Esophagus squamous epithelium (tissue), 5 donors: ENCODE measurements at places on chromosomes 2 and 18. TPM values are rescaled to one million over a fixed set of nuclear protein-coding genes. Genes with fewer than 3 reads are reported as not detected.
A peak's percentile ranks its signal among the peaks of the same experiment; 100 is the strongest.

DNA sequence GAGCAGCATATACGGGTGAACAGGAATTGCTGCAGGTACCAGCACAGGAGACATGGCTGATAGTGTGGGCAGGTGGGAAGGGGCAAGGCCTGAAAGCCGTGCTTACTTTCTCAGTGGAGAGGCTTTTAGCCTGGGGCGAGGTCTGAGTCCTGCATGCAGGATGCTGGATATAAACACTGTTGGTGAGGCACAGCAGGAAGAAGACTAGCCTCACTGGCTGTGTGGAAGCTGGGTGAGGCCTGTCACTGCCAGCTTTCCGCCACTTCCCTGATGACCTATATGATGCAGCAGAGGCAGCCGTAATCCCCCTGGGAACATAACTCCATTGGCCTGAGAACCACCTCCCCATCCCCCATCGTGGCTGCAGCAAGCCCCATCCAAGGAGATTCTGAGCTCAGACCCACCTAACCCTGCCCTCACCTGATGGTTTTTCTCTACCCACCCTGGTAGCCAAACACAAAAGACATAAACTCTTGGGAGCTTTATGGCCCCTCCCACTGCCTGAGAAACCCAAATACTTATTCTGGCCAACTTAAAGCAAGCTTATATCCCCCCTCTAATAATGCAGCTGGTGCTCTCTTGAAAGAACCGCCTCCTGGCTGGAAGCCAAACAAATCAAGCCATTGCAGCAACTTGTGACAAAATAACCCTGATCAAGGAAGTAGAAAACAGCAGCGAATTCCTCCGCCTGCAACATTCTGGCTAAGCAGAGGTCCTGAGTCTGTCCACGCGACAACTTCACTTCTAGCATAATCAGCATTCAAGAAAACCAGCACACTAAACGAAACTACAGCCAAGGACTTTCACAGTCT lies 54.6 kb upstream of the DSC1 start:
- no peaks in the 10 kb centered on the region for H3K27me3 ChIP-seq
- peak overlapping the region; percentile 40 for H3K27ac ChIP-seq
- no peak for DNase-seq
- no peaks in the 10 kb centered on the region for H3K4me1 ChIP-seq

DNA sequence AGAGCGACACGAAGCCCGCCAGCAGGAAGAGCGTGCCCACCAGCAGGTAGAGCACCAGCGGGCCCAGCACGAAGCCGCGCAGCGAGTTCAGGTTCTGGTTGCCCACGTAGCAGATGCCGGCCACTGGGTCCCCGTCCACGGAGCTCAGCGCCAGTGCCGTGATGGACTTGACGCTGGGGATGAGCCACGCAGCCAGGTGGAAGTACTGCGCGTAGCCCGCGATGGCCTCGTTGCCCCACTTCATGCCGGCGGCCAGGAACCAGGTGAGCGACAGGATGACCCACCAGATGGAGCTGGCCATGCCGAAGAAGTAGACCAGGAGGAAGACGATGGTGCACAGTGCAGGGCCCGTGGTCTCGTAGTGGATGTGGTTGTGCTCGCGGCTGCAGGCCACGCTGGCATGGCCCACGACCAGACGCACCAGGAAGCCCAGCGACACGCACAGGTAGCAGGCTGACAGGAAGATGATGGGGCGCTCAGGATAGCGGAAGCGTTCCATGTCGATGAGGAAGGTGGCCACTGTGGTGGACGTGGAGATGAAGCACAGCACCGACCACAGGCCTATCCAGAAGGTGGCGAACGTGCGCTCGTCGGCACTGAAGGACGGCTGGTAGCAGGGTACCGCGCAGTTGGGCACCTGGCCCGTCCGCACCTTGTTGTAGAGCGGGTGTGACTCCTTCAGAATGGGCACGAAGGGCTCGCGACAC lies 2.1 kb downstream of the FZD5 start:
- peaks cover 9% of the 10 kb centered on the region for H3K4me1 ChIP-seq
- H3K27me3 ChIP-seq, result no peaks in the 10 kb centered on the region
- H3K27ac ChIP-seq, result no peak overlapping the region
- no peak for DNase-seq

GRCh38 chr2:109736177-109736827 lies 57.8 kb upstream of the RGPD5 start:
- no peaks in the 10 kb centered on the region for H3K36me3 ChIP-seq
- H3K4me3 ChIP-seq, result no peak overlapping the region
- H3K27me3 ChIP-seq, result no peaks in the 10 kb centered on the region
- DNase-seq, result no peak

GRCh38 chr2:72940786-72941185 lies 23.5 kb downstream of the EMX1 start:
- no peak overlapping the region for H3K27ac ChIP-seq
- DNase-seq, result no peak
- no peaks in the 10 kb centered on the region for H3K36me3 ChIP-seq
- H3K27me3 ChIP-seq, result no peaks in the 10 kb centered on the region

GRCh38 chr18:56188529-56189275 lies 449.7 kb downstream of the TXNL1 start:
- H3K27me3 ChIP-seq, result no peaks in the 10 kb centered on the region
- no peak for DNase-seq
- H3K4me3 ChIP-seq, result no peak overlapping the region
- H3K36me3 ChIP-seq, result no peaks in the 10 kb centered on the region
- no peaks in the 10 kb centered on the region for H3K4me1 ChIP-seq

DNA sequence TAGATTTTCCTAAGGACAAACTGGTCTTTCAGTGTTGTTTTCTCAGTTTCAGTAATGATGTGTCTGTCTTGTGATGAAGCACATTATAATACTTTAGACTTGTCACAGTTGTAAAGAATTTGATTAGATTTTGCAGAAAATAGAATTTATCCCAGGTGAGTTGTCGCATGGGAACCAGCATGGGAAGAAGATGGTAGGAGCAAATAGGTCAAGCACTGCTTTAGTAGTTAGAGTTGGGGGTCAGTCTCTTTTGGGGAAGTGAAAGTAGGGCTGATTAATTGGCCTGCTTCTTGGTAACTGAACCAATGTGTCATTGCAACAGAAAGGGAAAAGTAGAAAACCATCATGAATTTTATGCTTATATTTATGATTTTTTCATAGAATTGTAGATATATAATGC lies 153.2 kb upstream of the MYO3B start:
- H3K36me3 ChIP-seq, result peaks cover 26% of the 10 kb centered on the region
- H3K27me3 ChIP-seq, result no peaks in the 10 kb centered on the region
- no peak overlapping the region for H3K27ac ChIP-seq
- H3K4me3 ChIP-seq, result no peak overlapping the region
- DNase-seq, result no peak

GRCh38 chr2:201992960-201993359 lies 40.7 kb upstream of the FZD7 start:
- no peak overlapping the region for H3K4me3 ChIP-seq
- H3K27ac ChIP-seq, result no peak overlapping the region
- no peaks in the 10 kb centered on the region for H3K27me3 ChIP-seq
- H3K36me3 ChIP-seq, result no peaks in the 10 kb centered on the region
- DNase-seq, result no peak

DNA sequence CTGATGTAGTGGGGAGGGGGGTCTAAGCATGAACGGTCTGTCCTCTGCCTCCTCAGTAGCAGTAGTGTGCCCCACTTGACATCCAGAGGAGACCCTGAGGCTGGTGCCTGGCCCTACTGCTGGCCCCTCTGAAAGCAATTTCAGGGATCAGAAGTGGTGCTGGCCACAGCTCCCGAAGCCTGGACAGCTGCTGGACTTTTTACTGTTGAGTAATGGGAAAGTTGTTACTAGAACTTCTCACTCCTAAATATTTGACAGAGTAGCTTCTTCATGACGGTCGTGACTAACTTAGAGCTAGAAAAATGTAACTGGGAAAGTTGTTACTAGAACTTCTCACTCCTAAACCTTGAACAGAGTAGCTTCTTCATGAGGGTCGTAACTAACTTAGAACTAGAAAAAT lies 23.3 kb downstream of the CTDP1 start:
- no peaks in the 10 kb centered on the region for H3K27me3 ChIP-seq
- no peak for DNase-seq
- no peak overlapping the region for H3K27ac ChIP-seq
- H3K36me3 ChIP-seq, result peaks cover 20% of the 10 kb centered on the region

DNA sequence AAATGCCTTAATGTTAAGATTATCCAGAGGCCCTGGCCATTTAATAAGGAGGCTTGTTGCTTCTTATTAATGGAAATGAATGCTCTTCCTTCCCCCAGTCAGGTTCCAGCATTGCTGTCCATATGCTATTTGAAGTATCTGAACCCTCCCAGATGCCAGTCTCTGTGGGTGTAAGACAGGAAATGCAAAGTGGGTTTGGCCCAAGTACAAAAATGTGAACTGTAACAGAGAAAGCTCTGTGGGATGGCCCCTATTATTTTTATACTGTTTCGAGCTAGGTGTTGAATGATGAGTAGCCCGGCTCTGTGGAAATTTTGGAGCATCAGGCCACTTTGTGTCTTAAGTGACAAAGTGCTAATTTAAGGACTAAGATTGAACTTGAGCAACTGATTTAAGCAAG lies 141.0 kb downstream of the UXS1 start:
- H3K4me3 ChIP-seq, result no peak overlapping the region
- DNase-seq, result no peak
- no peaks in the 10 kb centered on the region for H3K36me3 ChIP-seq
- no peaks in the 10 kb centered on the region for H3K27me3 ChIP-seq

DNA sequence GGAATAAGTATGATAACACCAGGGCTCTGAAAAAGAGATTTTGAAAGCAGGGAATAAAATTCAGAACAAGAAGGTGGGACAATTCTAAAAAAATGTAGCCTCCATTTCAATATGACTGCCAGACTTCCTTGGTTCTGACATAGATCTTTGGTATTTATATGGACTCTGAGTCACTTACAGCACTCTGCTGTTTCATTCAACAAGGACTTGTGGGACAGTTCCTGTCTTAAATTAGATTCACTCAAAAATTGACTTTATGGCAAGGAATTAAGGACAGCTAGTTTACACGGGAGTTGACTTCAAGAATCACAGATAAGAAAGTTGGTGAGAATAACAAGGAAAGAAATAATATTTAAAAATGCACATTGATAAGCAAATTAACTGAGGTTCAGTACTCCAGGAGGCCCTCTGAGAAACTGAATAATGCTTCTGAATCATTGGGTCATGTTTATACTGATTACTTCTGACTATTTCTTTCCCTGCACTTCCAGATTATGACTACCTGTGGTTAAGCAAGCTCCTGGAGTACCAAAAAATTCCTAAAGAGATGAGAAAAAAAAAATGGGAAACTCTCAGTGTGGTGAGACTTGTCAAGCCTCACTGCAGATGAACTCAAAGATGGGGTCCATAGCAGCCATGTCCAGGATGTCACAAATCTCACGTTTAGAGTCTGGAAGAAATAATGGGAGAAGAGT lies 828.3 kb upstream of the PIK3C3 start:
- no peak for DNase-seq
- no peaks in the 10 kb centered on the region for H3K27me3 ChIP-seq
- no peaks in the 10 kb centered on the region for H3K4me1 ChIP-seq
- H3K27ac ChIP-seq, result no peak overlapping the region

GRCh38 chr2:120596990-120597594 lies 138.6 kb upstream of the GLI2 start:
- H3K36me3 ChIP-seq, result no peaks in the 10 kb centered on the region
- no peak for DNase-seq
- peaks cover 41% of the 10 kb centered on the region for H3K4me1 ChIP-seq
- no peaks in the 10 kb centered on the region for H3K27me3 ChIP-seq
- H3K4me3 ChIP-seq, result no peak overlapping the region
- H3K27ac ChIP-seq, result peak overlapping the region; percentile 25

GRCh38 chr18:33959609-33960008 lies 265.1 kb downstream of the NOL4 start:
- H3K27ac ChIP-seq, result no peak overlapping the region
- H3K4me1 ChIP-seq, result no peaks in the 10 kb centered on the region
- H3K27me3 ChIP-seq, result no peaks in the 10 kb centered on the region

DNA sequence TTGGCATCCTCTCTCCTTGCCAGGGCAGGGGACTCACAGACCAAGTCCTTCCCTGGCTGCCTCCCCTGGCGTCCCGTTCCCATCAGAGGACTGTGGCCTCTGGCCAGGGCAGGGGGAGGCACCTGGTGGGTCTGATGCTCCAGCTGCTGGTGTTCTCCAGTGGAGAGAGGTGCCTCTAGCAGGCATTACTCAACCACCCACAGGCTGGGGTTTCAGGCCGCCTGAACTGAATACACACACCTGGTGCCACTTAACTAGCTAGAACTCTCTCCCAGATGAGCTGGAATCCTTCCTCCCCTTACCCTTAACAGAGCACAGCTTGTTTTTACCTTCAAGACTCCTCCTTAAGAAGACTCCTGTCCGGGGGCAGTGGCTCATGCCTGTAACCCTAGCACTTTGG lies 37.7 kb upstream of the CNGA3 start:
- H3K27me3 ChIP-seq, result no peaks in the 10 kb centered on the region
- no peak overlapping the region for H3K27ac ChIP-seq
- no peaks in the 10 kb centered on the region for H3K36me3 ChIP-seq

DNA sequence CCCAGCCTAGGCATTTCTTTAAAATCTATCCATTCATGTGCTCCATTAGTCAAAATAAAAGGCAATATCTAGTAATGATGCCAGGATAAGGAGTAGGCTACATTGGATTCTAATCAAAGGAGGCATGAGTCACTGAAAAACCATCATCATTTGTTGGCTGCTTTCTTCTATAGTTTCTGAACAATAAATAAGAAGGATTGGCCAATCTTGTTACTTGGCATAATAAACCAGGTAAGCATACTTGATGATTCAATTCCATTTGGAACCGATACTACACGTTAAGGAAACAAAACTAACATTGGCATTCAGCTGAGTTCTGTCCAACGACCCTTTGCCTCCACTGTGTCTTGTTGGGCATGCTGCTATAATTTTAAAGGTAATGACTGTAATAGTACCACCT lies 27.2 kb downstream of the ATP8B1 start:
- no peak overlapping the region for H3K4me3 ChIP-seq
- no peaks in the 10 kb centered on the region for H3K27me3 ChIP-seq
- H3K36me3 ChIP-seq, result no peaks in the 10 kb centered on the region
- DNase-seq, result no peak
- H3K4me1 ChIP-seq, result peaks cover 63% of the 10 kb centered on the region

DNA sequence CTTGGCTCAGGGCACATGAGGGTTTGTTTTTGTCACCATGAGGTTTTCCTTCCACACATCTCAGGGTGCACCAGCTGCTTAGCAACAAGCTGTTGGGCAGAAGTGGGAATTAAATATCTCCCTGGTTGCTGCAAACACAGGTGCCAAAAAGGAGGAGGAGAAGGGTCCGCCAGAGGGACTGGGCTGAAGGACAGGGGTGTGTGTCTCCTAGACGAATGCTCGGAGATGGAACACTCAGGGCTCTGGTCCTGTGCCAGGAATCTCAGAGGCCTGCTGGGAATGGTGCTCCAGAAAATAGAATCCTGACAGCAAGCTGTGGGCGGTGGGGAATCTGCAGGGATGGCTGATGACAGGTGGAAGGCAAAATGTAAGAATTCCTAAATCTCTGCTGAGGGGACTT lies 94.5 kb downstream of the VSNL1 start:
- no peak overlapping the region for H3K27ac ChIP-seq
- H3K36me3 ChIP-seq, result no peaks in the 10 kb centered on the region
- no peaks in the 10 kb centered on the region for H3K4me1 ChIP-seq

GRCh38 chr2:11343650-11344341 lies 640 bp downstream of the ROCK2 start:
- DNase-seq, result no peak
- H3K4me1 ChIP-seq, result no peaks in the 10 kb centered on the region
- H3K4me3 ChIP-seq, result peak overlapping the region; percentile 98
- no peaks in the 10 kb centered on the region for H3K36me3 ChIP-seq

GRCh38 chr2:53129851-53130250 lies 637.8 kb upstream of the CHAC2 start:
- H3K27ac ChIP-seq, result no peak overlapping the region
- H3K4me3 ChIP-seq, result no peak overlapping the region
- H3K36me3 ChIP-seq, result no peaks in the 10 kb centered on the region
- DNase-seq, result no peak
- no peaks in the 10 kb centered on the region for H3K27me3 ChIP-seq
- H3K4me1 ChIP-seq, result no peaks in the 10 kb centered on the region

IL18RAP gene
- 0.61 TPM for total RNA-seq

GPR155 gene
- 2.1 TPM for total RNA-seq

ABCB11 gene
- 0.68 TPM for total RNA-seq

TUBA3E gene
- not detected for total RNA-seq

CTIF gene
- total RNA-seq, result 4.7 TPM
